ENCODE measurements at places on chromosomes 5 and 9.

GRCh38 chr5:5278815-5279381 is 138.8 kb downstream of the ADAMTS16 start:
- DNase-seq, result no peak

GRCh38 chr9:93681269-93682154 is 105.1 kb downstream of the PHF2 start:
- DNase-seq, result no peak

DNA sequence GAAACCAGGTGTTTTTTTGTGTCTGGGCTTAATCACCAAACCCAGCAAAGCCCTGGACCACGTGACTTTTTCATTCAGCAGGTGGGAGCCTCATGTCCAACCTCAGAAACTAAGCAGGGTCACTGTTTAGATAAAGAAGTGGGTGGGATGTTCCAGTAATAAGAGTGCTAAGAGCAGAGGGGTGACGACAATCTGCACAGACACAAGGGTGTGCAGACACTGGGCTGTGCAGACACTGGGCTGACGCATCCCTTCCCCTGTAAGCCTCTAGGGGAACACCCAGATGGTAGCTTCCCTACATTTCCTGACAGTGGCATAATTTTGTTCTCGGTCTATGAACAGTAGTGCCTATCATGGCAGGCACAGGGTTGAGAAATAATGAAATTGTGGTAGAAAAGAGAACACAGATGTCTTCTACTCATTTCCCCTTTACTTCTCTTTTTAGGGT is 85.1 kb downstream of the SAXO1 start:
- DNase-seq, result no peak

GRCh38 chr5:56674441-56674840 is 140.9 kb upstream of the MAP3K1 start:
- DNase-seq, result no peak

DNA sequence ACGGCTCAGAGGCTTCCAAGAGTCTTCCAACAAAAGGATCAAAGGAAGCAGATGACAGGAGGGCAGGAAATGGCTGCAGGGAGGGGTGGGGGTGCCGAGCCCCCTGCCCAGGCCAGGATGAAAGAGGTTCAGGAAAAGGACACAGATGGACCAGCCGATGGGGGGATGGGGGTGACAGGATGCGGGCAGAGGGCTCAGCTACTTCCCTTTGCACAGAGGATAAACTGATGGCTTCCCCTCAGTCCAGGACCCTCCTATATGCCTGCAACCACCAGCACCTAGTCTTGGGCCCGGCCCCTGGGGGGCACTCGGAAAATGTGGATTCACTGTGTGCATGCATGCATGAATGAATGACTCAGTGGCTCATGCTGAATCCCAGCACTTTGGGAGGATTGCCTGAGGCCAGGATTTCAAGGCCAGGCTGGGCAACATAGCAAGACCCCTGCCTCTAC is 148.2 kb downstream of the C9orf50 start:
- no peak for DNase-seq

DNA sequence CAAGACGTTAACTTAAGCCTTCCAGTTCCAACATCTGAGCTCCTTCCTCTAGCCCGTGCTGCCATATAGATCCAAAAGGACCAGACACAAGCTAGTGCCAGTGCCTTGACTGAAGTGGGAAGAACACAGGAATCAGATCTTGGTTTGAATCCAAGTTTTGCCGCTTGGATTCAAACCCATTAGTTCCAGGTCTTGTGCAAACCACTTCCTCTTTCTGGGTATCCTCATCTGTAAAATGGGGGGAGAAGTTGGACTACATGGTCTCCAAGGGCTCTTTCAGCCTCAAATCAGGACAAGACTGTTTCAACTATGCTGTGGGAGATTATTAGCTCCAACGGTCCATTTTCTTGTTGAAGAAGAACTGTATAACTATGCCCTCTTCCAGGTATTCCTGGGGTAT is 32.6 kb downstream of the TTLL11 start:
- DNase-seq, result no peak

- DNase-seq, result peak; percentile 79
Measured at GRCh38 chr9:22446589-22446949, at the start of gene DMRTA1. Gene DMRTA1 (plus strand): TSS chr9:22446824. CDS start chr9:22447066, 242 bp downstream.

DNA sequence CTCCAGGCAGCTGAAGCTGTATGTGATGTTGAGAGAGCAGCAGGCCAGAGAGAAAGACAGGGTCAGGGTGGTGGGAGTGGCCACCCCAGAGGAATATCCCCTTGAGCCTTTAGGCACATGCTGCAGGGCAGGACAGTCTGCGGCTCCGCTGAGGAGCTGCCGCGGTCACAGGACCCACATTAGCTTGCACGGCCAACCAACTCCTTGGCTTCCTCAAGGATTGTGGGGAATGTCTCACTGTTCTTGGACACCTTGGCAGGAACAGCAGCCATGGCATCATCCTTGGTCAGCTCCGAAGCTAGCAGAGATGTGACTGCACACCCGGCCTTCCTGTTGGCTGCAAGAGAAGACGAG is 27.8 kb downstream of the PCDHGC5 start:
- DNase-seq, result no peak

- no peak for DNase-seq
Measured at GRCh38 chr9:111099199-111100008, 61.1 kb upstream of the LPAR1 start.

- DNase-seq, result no peak
Measured at GRCh38 chr5:147240266-147240985, 5.6 kb downstream of the STK32A start.

- DNase-seq, result no peak
Measured at GRCh38 chr5:91598216-91598615, 215.1 kb upstream of the ARRDC3 start.

DNA sequence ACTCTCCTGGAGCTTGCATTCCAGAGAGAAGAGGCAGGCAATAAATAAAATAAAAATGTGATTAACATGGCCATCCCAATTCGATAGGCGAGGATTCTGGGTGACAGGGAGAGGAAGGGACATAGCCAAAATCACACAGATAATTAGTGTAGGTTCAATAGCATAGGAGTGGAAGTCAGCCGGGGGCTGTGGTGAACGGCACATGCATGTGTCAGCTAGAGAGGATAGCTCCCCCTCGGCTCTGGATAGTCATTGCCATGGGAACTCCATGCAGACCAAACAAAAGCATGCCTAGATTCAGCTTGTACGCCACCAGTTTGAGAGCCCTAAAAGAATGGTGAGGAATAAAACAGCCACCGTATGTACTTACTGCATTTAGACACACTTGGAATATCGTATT is 223.5 kb downstream of the GRIA1 start:
- no peak for DNase-seq

- no peak for DNase-seq
Measured at GRCh38 chr9:38652044-38652443, 31.6 kb upstream of the ANKRD18A start.

DNA sequence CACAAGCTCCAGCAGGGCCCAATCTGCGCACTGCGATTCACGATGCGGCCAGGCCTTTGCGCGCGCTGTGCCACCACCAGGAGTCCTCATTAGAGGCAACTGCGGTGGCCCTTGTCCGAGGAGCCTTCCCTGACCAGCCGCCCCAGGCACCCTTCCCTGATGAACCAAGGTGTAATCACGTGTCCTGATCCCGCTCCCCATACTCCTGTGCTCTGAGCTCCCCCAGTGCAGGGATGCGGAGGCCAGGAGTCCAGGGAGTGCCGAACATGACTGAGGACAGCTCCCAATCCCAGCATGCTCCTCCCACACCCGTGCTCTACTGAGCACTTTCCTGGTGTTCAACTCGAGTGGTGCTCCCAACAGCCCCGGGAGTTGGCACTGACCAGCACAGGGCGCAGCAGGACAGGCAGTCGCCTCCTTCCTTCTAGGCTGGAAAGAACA is 134.8 kb downstream of the ZNF354C start:
- DNase-seq, result no peak

GRCh38 chr5:141369994-141370848 is at the start of gene PCDHGB3:
Gene PCDHGB3 (plus strand): TSS chr5:141370242. CDS start chr5:141370395, 153 bp downstream.
- no peak for DNase-seq
